CD14-positive monocyte (primary cell): ENCODE measurements at places on chromosomes 7 and 10. TPM values are rescaled to one million over a fixed set of nuclear protein-coding genes. Genes with fewer than 3 reads are reported as not detected.

Gene RBAK
- 1.3 and 3.3 TPM in 2 replicates for polyA plus RNA-seq

Gene MICALL2
- polyA plus RNA-seq, result 0.14 TPM

Gene IDI2
- polyA plus RNA-seq, result not detected in 2 replicates

Gene KCNMA1
- 1.0 TPM for polyA plus RNA-seq

Gene LAMB4
- not detected for polyA plus RNA-seq

Gene TSPAN12
- polyA plus RNA-seq, result not detected

Gene FAM25G
- not detected for polyA plus RNA-seq

Gene TMEM26
- not detected in 2 replicates for polyA plus RNA-seq

Gene TRIM50
- polyA plus RNA-seq, result not detected

Gene UBE2D1
- 25.8 and 47.7 TPM in 2 replicates for polyA plus RNA-seq

Gene HMX2
- not detected in 2 replicates for polyA plus RNA-seq

Gene PTCD1
- 1.6 TPM for polyA plus RNA-seq

Gene EPC1
- 58.4 and 60.8 TPM in 2 replicates for polyA plus RNA-seq

Gene KCP
- 0.11 TPM for polyA plus RNA-seq

Gene UBE2D4
- polyA plus RNA-seq, result 8.8 TPM

Gene SPDYE2
- not detected for polyA plus RNA-seq

Gene SLC29A3
- 9.7 and 10.7 TPM in 2 replicates for polyA plus RNA-seq
